ENCODE measurements at places on chromosomes 5 and 9.

DNA sequence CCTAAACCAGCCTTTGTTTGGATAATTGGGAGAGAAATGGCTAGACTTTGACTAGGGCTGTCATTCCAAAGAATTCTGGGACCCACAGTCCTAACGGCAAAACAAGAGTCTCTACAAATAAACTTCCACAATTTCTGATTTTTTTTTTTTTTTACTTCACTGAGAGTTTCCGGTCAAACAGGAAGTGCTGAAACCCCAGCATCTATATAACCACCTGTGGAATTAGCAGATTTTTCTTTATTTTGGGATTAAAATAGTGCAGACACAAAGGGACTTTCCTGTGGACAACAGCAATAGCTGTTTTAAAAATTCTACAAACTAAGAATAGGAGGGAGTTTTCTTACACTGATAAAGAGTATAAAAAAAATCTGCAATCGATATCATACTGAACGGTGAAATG is 157.4 kb downstream of the ARSB start:
- no peak for DNase-seq

GRCh38 chr9:14760060-14760459 is 37.5 kb upstream of the CER1 start:
- DNase-seq = no peak

- DNase-seq = no peak
Measured at GRCh38 chr5:77355080-77355479, 137.0 kb downstream of the WDR41 start.

DNA sequence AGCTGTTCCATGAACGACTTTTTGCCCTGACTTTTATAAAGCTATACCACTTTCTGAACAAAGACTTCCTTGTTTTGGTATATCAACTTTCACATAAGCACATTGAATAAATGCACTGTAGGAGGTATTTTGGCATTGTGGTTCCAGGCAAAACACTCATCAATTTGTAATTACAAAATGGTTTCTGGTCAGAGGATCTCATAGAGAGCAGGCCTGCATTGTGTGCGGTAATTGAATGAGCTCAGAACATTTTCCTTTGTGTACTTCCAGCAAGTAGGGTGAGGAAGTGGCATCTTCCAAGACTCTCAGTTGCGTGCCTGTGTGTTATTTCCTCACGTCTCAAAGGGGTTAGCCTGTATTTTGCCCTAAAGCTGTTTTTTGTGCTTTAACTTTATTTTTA is 89.2 kb downstream of the PDE6A start:
- no peak for DNase-seq

DNA sequence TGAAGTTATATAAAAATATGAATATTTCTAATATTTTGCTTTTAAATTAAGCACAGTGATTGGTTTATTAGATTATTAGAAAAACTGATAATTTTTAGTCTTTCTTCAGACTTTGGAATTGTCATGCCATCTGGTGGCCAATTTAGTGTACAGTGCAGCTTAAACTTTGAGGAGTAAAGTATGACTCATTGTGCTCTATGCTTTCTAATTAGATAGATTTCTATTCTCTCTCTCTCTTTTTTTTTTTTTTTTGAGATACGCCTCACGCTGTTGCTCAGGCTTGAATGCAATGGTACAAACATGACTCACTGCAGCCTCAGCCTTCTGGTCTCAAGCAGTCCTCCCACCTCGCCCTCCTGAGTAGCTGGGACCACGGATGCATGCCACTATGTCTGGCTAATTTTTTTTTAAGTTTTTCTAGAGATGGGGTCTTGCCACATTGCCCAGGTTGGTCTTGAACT is 42.1 kb upstream of the GPR21 start:
- no peak for DNase-seq

GRCh38 chr9:84970432-84970831 is 300.9 kb downstream of the NTRK2 start:
- no peak for DNase-seq

DNA sequence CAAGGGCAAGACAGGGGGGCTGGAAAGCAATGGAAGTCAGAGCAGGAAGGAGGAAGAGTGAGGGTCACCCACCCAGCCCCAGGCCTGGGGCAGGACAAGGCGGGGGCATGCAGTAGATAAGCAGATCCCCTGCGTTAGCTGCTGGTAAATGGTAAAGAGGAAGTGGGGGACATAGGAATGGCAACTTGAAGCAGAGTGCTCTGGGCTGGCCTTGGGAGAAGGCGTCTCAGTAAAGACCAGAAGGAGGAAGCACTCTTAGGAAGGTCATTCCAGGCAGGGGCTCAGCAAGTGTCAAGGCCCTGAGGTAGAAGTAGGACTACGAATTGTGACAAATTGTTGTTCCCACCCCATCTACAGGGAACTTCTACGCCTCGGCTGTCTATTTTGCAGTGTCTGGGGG is 15.1 kb downstream of the TCOF1 start:
- DNase-seq = no peak

GRCh38 chr9:116027951-116028350 is 125.6 kb upstream of the PAPPA start:
- DNase-seq = no peak

DNA sequence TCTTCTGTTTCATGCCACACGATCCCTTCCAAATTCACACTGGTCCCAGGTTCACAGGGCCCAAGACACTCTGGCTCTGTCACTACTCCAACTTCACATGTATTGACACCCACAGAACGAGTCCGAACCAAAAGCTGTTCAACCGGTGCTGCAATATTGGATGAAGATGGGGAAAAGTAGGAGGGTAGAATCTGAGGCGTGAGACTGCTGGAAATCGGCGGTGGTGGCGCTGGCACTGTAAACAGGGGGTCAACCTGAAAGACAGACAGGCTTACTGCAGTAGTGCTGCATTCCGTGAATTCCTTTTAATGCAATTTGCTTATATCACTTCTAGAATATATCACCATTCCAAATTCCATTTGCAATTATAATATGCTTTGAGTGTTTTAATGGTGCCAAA is 45.4 kb downstream of the ZNF608 start:
- DNase-seq = no peak

- no peak for DNase-seq
Measured at GRCh38 chr9:77417566-77417965, 230.6 kb downstream of the GNA14 start.

DNA sequence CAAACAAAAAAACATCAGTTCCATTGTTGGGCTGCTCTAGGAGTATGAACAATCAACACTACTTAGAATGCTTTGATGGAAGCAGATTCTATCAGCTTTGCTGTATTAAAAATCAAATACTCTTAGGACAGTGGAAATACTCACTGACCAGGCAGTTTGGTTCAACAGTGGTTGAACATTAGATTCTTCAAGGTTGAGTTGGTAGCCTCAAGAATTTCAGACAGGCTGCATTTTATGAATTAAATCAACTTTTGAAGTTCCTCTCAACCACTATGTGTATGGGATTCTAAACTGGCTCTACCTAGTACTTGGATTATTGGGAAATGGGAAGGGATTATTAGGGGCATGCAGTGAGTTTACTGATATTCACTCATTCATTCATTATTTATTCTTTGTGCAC is 35.0 kb downstream of the ACTBL2 start:
- no peak for DNase-seq

GRCh38 chr5:58582019-58582802 is 664 bp upstream of the RAB3C start:
- DNase-seq = no peak

DNA sequence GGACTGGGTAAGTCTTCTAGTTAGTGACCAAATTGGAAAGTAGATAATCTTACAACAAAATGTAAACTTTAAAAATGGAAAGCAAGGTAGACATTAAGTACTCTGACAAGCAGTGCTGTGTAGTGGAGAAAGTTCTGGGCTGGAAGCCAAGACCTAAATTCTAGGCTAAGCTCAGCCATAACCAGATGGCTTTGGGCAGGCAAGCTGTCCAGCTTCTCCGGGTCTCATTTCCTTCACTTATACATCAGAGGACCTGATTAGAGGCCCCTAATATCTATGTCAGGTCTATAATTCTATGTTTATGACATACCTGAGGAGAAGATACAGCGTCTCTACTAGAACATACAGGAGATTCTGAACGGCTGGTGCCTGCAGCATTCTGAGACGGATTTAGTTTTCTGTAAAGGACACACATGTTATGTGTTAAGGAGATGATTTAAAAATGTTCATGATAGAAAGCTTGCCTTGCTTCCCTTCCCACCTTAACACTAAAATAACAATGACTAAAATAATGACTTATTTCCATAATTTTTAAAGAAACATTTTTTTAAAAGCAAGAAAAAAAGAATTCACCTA is 61.2 kb downstream of the ELL2 start:
- DNase-seq = no peak

- DNase-seq = no peak
Measured at GRCh38 chr9:2628919-2629318, 7.3 kb downstream of the VLDLR start.

DNA sequence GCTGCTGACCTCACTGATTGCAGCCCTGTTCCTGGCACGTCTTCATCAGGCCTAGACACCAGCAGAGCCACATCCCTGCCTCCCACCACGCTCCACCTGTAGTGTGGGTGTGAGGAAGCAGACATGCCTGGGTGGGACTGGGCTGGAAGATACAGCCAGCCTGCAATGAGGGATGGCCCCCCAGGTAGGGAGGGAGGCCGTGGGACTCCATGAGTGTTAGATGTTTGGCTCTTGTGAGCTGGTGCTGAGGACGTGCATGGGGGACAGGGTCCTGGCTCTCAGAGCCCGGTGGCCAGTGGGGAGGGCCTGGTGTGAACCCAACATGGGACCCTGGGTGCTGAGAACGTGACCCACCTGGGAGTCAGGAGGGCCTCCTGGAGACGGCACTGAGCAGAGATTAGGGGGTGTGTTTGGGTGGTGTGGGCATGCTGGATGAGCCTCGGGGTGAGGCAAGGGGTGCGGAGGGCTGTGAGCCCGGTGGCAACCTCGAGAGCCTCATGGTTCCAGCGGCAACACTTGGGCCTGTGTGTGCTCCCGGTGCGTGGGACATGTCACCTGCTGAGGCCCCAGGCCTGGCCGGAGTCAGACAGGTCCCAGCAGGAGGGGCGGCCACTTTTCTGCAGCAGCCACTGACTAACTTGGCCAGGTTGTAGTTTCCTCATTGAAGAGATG is 87.6 kb downstream of the PHF2 start:
- no peak for DNase-seq

DNA sequence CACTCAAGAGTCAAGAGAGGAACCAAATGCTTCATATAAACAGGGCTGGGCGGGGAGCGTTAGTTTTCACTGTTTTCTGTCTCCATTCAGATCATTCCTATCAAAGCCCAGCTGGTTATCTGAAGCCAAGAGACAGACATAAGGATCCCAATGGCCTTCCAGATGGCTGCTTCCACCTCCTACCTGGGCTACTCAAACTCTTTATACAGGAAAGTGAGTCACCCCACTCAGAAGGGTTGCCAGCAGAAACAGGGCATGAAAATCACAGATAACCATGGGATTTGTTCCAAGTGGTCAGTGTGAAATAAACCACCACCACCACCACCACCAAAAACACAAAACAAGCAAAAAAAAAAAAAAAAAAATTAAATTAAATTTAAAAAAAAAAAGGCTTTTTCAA is 5.5 kb downstream of the PRSS3 start:
- no peak for DNase-seq

DNA sequence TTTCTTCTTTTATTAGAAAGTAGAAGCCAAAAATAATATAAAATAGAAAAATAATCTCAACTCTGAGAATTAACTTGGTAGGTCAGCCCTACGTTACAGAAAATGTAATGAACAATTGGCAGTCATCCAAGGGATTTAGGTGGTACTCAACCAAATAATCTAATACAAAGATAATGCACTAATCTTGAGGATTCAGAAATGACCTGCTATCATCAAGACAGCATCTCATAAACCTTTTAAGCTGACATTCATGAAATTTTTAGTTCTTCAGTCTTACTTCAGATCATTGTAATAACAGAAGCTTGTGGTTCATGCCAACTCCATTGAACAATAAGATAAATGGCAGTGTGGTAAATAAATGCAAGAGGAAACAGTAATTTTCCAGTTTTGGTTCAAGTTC is 1058.0 kb downstream of the MAT2B start:
- DNase-seq = no peak

GRCh38 chr5:118561971-118562370 is 426.4 kb downstream of the DTWD2 start:
- DNase-seq = no peak

DNA sequence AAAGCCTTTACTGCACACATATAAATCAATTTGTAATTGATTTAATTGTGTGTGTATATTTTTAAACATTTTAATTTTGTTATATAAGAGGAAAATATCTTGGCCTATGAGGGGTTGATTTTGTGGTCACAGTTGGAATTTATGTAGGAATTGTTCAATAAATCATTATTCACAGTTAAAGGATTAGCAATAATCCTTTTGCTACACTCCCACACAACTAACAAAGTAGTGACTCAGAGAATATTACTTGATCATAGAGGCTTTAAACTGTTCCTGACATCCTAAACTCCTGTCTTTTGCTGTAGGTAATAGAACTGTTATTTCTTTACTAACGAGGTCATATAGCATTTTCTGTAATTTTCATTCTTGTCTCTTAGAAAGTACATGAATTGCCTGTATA is 95.5 kb downstream of the ZCCHC7 start:
- DNase-seq = no peak

GRCh38 chr5:154446195-154447088 is 645 bp downstream of the SAP30L start:
- peak; percentile 59 for DNase-seq

GRCh38 chr9:5872511-5872910 is 18.2 kb upstream of the MLANA start:
- DNase-seq = no peak

- no peak for DNase-seq
Measured at GRCh38 chr5:100641833-100642232, 106.7 kb downstream of the FAM174A start.

DNA sequence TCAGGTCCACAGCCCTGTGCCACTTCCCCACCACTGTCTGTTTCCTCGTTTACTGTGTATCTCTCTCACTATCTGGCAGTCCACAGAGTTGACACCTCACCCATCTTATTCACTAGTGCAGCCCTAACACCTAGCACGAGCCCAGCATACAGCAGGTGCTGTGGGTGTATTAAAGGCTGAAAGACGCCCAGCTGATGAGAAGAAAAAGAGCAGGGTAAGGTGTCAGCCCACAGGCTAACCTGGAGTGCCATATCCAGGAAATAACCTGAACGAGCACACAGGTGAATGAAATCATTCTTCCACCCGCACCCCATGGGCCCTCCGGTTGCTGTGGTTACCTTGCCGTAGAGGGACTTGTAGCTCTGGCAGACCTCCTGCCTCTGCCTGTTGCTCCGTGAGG is 18.6 kb downstream of the ANXA6 start:
- DNase-seq = no peak

GRCh38 chr5:107218457-107219193 is 452.1 kb downstream of the EFNA5 start:
- DNase-seq = no peak

DNA sequence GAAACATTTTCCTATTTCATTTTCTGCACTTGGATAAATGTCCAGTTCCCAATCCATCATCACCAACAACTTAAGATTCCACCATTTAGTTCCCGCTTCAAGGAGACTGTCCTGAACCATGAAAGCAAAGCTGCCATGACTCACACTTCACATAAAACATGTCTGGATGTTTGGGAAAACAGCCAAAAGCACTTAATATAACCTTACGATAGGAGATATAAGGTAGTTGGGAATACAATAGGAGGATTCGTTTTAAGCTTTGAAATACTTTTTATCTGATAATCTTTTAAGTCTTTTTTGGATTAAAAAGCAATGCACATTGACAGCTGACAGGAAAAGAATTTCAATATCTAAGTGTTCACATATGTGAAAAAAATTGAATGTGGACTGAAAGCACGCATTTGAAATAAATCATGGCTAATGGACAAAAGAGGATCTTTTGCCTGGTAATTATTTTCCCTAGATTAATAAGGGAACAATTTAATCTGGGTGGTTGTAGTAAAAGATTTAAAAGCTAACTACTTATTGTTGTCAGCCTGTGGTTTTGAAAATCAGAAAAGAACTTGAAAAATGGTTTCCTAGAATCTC is 17.3 kb upstream of the TGFBI start:
- DNase-seq = no peak
